ENCODE measurements at places on chromosomes 11 and 22. TPM values are rescaled to one million over a fixed set of nuclear protein-coding genes. Genes with fewer than 3 reads are reported as not detected.

DNA sequence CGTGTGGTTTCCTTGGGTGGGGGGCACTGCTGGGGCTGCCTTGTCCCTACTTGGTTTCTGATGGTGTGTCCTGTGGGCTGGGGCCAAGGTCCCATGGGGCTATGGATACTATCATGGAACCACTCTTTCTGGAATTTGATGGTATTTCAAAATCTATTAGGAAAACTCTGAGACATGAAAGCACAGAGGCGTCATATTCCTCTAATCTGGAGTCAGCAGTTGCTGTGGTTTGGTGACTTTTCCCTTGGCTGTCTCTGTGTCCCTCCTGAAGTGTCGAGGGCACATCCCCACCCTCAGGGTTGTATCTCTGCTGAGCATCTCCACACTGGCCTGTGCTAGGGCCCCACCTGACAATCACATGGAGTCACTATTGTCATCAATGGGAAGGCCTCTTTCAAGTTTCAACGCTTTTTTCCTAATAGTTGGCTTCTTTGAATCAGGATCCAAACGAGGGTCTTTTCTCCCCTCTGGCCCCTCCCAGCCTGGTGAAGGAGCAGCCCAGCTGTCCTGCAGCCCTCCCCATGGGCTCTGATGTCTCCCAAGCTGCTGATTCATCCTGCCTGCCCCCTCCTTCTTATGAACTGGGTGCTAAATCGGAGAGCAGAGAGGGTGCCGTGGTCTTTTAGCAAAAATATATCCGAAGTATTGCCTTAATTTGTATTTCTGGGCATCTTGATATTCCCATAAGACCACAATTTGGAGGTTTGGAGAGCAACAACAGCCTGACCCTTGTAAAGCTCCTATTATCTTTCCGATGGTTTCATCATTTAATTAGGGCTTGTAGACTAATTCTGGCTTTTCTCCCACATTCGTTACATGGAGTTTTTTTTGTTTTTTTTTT, 38.5 kb downstream of the MED15 start:
- no peak for DNase-seq

DNA sequence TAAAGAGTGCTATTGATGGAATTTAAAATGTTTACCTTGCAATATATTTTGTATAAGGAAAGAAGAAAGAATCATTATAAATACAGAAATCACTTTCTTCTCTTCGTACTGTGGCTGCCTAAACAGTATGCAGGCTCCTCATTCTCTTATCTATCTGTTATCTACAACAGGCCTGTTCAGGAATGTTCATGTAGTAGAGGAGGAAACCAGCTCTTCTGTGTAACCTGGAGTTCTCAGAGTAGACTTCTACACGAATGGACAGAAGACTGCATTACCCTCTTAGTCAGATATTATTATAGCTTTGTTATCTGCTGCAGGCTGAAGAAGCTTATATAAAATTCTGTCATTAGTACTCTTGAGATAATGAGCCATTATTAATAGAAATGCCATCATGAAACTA, 1225.9 kb upstream of the CNTN5 start:
- no peak for DNase-seq

DNA sequence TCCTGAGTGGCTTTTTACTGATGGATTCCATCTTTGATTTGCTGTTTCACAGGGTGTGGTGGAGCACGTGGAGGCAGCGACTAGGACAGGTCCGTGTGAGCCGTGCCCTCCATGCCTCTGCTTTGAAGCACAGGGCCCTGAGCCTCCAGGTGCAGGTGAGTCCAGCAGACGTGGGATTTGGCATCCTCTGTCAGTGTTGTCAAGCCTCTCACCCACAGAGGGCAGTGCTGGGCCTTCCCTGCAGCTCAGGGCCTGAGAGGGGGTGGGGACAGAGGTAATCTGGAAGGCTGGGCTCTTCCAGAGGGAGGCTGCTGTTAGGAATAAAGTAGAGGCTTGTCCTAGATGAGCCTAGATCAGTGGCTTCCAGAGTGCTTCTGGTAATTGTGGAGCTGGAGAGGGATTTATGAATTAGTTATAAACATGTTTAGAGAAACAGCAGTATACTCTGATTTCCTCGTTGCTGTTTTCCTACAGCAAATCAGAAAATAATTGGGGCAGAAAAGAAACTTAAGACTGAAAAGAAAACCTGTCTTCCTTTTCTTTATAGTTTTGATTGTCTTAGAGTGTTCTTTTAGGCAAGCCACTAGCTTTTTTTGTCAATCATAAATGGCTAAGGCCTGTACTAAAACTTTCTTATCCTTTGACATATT, 65.0 kb downstream of the SFI1 start:
- peak; percentile 41 for DNase-seq

DNA sequence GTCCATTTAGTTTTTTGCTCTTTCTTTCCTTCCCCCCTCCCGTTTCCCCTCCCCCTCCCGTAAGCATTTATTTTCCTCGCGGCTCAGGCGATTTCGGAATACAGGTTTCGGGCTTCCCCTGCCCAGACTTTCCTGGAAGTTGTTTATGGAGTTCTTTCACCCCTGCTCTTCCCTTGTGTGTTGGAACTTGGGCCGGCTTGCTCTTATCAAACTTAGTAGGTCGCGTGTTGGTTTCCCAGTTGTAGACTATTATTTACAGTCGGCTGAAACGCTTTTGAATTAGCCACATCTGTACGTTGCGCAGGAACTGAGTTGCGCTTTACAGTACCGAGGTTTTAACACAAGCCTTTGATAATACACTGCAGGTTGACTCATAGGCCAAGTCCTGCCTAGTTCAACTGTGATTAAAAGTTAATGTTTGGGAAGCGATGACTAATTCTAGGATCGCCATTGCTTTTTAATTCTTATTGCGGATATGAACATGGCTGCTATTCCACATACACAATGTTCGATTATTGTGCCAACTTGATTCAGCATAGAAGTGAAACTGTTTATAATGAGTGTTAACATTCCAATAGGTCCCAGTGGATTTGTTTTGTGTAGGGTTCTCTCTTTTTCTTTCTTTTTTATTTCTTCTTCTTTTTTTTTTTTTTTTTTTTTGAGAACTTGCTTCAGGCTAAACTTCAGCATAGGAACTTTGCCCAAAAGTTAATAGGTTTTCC, 1.7 kb downstream of the YAP1 start:
- no peak for DNase-seq

GRCh38 chr11:64285885-64286800, 495 bp downstream of the GPR137 start:
- no peak for DNase-seq

GRCh38 chr11:64571410-64572091, 19.5 kb upstream of the SLC22A12 start:
- no peak for DNase-seq

DNA sequence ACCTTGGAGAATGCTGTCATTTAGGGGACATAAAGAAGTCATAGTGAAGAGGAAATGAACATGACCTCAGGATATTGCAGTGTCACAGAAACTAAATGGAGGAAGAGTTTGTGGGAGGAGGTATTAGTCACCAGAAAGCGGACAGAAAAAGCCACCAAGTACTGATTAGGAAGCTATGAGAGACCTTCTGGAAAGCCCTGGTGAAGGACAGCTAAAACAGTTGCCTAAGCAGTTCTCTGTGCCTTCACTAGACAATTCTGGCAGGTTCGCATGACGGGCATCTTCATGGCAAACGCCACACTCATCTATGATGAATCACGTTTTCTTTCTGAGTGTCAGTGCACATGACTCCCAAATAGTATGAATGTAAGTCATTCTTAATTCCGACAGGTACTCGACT, 325.8 kb downstream of the C11orf87 start:
- DNase-seq, result no peak

DNA sequence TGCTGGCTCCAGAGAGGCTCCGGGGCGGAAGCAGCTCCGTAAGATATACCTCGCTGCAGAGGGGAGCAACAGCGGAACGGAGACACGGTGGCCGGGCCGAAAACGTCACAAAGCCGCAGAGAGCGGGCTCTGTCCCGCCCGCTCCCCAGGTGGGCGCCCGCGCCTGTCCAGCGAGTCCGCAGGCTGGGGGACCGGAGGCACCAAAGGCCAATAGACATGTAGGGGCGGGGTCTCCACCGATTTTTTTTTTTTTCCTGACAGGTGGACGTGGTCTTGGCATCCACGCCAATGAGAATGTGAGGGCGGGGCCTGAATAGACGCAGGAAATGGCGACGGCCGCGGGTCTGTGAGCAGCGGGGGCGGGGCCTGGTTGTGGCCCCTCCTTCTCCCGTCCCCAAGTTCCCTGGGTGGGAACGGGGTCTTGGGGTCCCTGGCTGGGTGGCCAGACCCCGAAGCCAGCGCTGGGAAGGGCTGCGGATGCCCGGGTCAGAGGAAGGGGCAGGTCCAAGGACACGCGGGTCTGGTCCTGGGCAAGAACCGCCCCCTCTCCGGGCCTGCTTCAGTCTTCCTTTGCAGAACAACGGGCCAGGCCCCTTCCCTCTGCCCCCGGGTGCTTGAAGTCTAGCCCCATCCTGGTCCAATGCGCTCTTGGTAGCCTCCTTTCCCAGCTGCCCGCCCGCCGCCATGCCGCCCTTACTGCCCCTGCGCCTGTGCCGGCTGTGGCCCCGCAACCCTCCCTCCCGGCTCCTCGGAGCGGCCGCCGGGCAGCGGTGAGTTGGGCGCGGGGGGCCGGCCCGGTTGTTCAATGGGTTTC, at the start of gene DNAJC4:
Gene DNAJC4, plus strand, starts transcription at position 378 of the 814 bp plus-strand sequence. Its CDS starts 307 bp downstream, at position 685.
- DNase-seq, result peak; percentile 70

GRCh38 chr22:43533156-43533530, 121.3 kb downstream of the MPPED1 start:
- DNase-seq, result no peak

DNA sequence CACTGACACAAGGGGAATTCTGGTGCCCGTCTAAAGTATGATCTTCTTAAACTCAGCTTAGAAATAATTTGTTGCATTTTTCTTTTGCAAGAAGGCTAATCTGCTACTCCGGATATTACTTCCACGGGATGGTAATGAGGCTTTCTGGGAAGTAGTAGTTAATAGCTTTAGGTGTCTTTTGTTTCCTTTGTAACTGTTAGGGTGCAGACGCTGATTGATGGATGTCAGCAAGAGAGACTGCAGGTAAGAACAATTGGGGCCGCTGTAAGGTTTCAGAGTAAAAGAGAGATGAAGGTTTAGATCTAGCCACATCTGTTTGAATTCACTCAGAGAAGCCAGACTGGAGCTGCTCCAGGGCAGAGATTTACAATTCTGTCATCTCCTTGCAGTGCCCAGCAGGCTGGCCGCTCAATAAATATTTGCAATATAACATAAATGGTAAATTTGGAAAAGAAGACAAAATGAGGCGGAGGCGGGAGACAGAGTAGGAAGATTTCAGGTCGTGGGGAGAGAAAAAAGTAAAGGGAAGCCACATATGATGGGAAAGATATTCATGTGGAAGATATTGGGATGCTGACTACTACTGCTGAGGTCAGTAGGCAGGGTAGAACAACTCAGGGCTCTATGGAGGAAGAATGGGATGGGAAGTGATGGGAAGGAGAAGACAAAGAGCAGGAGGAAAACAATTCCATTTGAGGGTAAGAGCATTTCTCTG, 320.5 kb downstream of the AASDHPPT start:
- DNase-seq, result no peak

- no peak for DNase-seq
Observed at GRCh38 chr11:5514841-5515240, 1.7 kb downstream of the UBQLNL start.

DNA sequence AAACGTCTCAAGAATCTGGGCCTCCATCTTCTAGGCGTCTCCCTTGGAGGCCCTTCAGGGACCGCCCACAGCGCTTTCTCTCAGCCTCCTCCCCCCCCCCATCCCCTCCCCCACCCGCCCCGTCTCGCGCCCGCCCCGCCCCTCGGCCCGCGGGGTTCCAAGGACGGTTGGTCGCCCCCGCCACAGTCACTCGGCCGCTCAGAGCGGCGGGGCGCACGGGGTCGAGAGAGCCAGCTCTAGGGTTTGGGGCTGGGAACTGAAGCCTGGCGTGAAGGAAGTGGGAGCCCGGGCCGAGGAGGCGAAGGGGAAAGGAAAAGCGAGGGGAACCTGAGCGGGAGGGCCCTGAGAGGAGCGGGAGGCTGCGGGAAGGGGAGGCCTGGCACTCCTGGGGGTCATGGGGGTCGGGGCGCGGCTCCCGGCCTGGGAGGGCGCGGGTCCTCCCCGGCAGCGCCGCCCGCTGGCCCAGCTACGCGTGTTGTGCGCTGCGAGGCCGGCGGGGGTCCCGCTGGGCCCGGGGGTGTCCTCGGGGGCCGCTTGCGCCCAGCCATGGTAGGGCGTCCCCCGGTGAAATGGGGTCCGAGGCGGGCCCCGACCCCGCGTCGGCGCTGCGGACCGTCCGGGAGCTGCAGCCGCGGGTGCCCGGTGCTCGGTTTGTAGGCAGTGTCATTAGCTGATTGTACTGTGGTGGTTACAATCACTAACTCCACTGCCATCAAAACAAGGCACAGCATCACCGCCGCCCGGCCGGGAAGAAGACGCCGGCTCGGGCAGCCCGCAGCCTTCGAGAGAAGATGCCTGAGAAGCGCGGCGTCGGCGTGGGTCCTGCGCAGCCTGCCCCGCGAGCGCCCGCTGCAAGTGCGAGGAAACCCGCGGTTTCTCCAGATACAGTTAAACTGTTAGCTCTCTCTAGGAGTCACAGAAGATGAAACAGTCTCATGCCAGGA, at the start of gene BTG4:
Gene BTG4, minus strand, starts transcription at position 91 of the 944 bp plus-strand sequence. CDS start 13,610 bp downstream, outside the sequence.
- DNase-seq, result no peak

GRCh38 chr11:33315822-33316221, 58.6 kb downstream of the HIPK3 start:
- no peak for DNase-seq

- DNase-seq, result peak; percentile 58
Observed at GRCh38 chr11:72144807-72145565, 9.5 kb downstream of the FOLR3 start.

DNA sequence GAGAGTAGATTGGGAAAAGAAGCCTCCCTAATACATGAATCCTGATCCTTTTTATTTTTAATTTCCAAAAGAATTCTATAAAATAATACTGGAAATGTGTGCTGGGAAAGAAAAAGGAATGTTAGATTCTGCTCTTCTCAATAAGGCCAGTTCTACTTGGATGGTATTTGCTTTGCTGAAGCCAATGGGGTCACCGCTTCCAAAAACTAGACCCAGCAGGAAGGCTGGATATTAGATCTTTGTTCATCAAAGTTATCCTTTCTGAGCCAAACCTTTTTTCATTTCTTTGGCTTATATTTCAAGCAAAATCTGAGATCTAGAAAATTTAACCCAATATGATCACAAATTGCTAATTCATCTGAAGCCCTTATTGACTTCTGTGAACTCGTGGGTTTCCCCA, 41.4 kb downstream of the SCUBE2 start:
- no peak for DNase-seq

- no peak for DNase-seq
Observed at GRCh38 chr22:19648419-19648929, 65.8 kb upstream of the SEPTIN5 start.

DNA sequence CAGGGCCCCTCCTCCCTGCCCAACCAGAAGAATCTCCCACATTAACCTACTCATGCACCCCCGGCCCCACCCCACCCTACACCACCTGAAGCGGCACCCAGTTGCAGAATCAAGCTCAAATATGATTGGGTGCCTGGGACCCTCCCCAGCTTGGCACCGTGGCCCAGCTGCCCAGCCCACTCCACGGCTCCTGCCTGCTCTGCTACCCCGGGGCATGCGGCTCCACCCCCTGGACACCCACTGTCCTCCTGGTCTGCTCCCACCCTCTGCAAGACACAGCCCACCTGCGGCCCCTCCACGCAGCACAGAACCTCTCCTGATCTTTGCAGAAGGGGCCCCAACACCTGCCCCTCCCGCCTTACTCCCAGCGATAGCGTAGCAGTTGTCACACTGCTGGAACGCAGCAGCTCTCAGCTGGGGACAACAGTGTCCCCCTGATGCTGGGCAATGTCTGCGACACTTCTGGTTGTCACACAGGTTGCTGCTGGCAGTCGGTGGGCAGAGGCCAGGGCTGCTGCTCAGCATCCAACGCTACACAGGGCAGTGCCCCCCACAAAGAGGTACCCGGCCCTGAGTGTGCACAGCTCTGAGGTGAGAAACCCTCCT, 32.0 kb upstream of the TESMIN start:
- DNase-seq, result no peak

Gene CENPM
- 14.3 TPM for total RNA-seq

Gene KCNE3
- 0.55 TPM for total RNA-seq
